ENCODE measurements at places on chromosomes 3 and 15.

GRCh38 chr3:194877291-194878119 lies 191.8 kb downstream of the FAM43A start:
- no peak for DNase-seq

DNA sequence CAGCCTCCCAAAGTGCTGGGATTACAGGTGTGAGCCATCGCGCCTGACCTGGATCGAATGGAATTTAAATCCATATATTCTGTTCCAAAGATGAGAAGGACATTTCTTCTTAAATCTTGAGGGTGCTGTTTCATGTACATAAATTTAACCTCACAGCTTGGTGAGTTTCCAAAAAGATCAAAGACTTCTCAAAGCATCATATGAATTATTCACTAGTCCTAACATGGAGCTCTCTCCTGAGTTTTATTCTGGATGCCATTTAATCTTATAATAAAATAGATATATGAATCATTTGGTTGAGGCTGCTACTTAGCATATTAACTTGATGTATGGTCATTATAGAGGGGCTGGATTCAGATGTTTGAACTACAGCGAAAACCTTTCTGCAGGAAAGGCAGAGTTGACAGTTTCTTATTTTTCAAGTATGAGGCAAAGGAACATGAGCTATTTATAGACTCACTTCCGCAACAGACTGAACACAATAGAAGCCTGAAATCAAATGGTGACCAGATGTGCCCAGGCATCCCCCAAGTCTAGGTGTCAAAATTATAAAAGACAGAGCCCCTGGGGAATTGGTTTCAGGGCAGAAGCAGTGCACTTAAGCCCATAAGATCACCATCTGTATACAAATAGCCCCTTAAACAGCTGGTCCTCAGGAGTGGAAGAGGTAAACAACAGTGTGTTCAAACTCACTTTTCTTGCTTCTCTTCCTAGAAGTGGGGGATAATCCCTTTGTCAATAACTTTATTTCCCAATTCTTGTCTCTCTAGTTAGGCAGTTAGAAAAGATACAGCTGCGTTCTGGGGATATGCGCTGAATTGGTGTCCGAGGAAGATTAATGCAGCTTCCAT lies 29.7 kb downstream of the STARD9 start:
- no peak for DNase-seq

DNA sequence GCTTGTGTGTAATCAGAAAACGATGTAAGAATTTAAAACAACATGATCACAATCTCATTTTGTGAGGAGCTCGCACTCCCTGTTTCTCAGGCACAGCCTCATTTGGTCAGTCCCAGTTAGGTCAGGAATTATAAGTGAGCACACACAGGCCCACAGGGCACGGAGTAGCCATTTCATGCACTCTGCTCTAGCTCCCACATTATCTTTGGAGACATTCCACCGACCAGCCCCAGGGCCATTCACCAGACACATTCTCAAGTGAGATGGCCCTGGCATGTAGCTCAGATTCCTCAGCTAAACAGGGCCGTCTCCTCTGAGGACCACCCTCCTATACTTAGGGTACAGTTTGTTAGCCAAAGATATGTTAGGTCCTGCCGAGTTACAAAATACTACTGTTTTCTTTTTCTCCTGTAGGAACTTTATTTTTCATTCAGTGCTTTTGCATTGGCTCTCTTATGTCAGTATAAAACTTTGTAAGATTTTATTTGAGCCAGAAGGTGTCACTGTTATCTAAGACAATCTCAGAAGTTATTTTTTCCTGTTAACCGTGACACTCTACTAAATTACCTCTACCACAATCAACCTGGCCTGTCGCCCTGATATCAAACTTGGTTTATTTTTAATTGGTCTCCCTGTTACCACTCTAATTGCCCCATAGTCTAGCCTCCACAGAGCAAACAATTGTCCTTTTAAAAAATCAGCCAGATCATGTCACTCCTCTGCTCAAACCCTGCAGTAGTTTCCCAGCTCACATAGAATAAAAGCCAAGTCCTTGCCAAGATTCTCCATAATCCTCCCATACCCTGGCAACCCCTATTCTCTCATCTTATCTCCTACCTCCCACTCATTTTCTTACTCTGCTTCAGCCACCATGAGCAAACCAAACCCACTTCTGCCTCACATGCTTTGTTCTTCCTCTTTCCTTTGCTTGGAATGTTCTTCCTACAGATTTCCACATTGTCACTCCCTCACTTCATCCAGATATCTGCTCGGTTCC lies 105.7 kb downstream of the PPP2R3A start:
- DNase-seq, result peak; percentile 31

- no peak for DNase-seq
These were observed 44.8 kb downstream of the FOXL2 start for GRCh38 chr3:138902171-138902570.

GRCh38 chr3:121994551-121994950 lies 27.5 kb downstream of the ILDR1 start:
- no peak for DNase-seq
